Astrocyte (in vitro differentiated cells and primary cell): ENCODE measurements at places on chromosomes 7 and 10. TPM values are rescaled to one million over a fixed set of nuclear protein-coding genes. Genes with fewer than 3 reads are reported as not detected.

- peak; percentile 61 for DNase-seq
These were observed 93.4 kb upstream of the OIT3 start for GRCh38 chr10:72800000-72800740.

- no peak for DNase-seq
These were observed 32.6 kb downstream of the STRIP2 start for GRCh38 chr7:129466796-129467195.

GRCh38 chr10:88896994-88897853, 17.2 kb downstream of the STAMBPL1 start:
- no peak for DNase-seq

DNA sequence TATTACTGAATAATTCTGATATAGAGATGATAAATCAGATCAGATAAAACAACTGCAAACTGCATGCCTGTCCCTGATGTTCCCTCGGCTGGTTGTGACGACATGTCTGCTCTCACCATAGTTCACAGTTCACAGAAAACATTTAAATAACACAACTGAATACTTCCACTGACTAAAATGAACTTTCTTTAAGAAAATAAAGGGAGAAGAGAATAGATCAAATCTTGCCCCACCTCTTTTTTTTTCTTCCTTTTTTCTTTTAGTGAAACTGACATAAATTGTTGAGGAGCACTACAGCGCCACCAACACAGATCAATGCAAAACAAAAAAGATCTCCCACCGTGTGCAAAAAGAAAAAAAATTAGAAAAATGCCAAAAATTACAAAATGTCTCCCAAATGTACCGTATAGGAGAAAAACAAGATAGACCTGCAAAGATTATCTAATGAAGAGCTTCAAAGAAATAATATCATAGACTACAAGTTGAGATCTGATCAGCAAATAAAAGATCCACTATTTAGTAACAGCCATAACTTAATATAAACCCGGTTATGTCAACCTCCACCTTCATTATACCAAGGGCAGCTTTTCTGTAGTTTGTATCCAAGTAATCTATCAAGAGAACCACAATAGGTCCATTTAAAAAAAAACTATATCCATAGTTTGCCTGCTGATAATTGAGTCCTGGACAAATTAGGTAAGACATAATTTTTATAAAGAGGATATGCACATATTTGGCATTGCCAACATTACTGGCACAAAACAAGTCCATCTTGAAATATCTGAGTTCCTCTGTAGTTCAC, 30.7 kb upstream of the EPC1 start:
- peak; percentile 35 for DNase-seq

DNA sequence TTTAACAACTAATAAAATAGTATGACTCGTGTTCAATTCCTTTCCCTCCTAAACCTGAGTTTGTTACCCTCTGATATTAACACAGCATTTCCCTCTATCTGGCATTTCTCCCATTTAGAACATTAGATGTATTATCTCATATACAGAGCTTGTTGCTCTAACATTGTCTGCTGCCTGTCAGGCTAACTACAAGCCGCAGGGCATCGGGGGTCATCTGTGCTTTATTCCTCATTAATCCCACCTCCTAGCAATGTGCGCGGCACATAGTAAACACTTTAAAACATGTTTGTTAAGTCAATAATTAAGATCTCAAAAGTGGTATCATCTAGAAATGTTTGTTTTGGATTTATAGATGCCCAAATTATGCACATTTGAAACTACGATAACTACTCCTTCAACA, 52.9 kb upstream of the NEBL start:
- no peak for DNase-seq

- no peak for DNase-seq
These were observed 31.7 kb downstream of the LHPP start for GRCh38 chr10:124493214-124493882.

DNA sequence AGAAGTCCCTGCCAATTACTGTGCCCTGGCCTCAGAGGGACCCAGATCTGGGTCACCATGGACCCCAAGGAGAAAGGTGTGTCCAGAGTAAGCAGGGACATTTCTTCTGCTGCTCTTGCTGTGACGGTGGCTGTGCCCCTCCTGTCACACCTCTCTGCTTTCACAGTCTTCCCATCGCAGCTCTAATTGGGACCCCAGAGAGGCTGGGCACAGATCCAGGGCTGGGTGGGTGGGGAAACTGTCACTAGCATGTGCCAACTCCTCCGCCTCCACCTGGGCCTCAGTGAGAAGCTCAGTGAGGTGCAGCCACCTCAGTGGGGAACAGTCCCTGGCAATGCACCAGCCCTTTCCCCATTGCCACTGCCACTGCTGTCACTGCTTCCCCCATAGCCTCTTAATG, 37.3 kb upstream of the ADCYAP1R1 start:
- DNase-seq = no peak

GRCh38 chr7:134632937-134633540, 13.6 kb upstream of the BPGM start:
- peak; percentile 32 for DNase-seq

The LRRC17 gene
- 61.2 and 63.4 TPM in 2 replicates for total RNA-seq

The LIPF gene
- total RNA-seq = not detected in 2 replicates

The NPFFR1 gene
- total RNA-seq = not detected in 2 replicates

The POLR2J2 gene
- total RNA-seq = 3.1 and 3.6 TPM in 2 replicates
